Hippocampal formation (tissue), 2 donors: ENCODE measurements at places on chromosomes 6 and 20.

GRCh38 chr20:43963872-43964791 lies 49.5 kb downstream of the TOX2 start:
- no peak for DNase-seq

GRCh38 chr20:59406446-59406845 lies 106.0 kb downstream of the EDN3 start:
- no peak for DNase-seq

DNA sequence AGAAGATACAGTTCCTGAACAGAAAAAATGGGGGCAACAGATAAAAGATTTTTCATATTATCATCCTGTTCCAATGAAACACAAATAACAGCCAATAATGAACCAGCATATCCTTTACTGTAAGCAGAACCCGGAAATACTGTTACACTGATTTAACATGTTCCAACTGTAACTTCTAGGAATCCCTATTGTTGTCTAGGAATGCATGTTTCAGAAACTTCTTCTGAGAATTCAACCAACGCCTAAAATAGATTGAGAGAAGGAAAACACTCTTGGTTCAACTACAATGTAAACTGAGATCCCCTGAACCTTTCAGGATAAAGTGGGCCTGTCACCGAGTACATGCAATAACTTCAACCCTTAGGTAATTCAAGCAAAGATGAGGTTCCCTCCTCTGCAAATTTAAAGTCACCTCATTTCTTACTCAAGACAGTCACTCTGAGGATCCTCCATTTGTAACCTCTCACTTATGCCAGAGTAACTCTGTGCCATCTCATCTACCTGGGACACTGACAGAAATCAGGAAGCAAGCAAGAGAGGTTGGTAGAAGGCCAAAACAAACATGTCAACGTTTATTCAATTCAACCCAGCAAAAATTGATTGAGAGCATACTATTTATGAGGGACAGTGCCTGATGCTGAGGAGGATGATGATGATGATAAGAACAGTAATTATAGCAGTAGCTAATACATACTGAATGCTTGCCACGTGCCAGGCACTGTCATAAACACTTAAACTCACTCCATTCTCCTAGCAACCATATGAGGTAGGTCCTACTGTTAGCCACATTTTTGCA lies 14.1 kb downstream of the UBE3D start:
- DNase-seq = no peak

DNA sequence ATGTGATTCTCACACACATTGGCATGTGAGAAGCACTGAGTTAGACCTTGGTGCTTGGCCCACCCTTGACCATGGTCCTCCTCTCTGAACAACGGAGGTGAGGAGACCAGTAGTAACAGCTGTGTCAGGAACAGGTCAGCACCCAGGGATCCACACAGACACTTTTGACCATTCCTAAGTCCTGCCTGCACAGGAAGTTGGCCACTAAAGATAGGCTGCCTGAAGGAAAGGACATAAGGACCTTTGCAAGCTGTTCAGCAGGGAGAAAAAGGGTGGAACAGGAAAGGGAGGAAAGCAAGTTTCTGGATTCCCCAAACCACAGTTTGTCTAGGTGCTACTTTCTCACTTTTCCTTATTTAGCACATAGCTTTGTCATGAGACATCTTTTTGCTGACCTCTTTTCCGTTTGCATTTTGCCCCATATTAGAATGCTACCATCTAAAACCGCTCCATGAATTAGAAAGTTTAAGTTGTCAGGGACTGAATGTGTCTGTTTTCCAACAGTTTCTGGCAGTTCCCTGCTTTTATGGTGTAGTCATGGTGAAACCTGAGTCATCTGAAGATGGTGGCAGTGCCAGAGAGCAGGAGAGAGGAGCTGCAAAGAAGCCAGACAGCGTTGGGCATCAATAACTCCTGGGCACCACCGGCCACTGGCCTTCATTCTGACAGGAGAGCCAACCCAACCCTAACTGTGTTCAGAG lies 1.1 kb upstream of the CD109 start:
- no peak for DNase-seq

DNA sequence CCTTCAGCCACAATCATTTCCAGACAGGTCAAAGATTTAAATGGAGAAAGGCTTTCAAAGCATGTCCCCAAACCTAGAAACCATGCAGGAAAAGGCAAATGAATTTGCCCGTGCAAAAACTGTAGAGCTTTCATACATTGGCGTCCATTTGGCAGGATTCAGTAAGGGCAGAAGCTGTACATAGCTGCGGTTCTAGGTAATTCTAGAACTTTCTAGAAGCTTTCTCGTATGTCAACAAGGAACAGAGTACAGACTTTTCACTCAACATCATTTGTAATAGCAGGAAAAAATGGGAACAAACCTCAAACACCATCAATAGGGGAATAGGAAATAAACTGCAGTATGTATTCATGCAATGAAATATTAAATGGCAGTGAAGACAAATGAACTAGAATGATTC lies 11.1 kb upstream of the MAPK13 start:
- DNase-seq = no peak

- DNase-seq = no peak
Observed at GRCh38 chr6:170232186-170233002, 58.5 kb downstream of the DLL1 start.

DNA sequence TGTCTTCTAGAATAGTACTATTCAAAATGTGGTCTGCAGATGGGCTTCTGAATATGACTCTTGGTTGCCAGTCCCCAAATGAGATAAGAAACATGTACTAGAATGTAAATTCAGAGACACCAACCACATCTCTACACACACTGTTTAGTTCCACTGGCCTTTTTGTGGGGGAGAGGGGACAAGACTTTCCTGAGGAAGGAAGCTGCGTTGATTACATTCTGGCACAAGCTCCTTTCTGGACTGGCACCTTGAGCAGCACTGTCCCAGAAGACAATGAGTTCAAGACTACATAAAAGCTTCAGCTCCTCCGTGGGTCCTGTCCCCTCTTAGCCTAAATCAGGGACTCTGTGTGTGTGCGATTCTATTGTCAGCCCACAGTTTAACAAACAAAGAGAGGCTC lies 6.9 kb upstream of the IYD start:
- DNase-seq = no peak

DNA sequence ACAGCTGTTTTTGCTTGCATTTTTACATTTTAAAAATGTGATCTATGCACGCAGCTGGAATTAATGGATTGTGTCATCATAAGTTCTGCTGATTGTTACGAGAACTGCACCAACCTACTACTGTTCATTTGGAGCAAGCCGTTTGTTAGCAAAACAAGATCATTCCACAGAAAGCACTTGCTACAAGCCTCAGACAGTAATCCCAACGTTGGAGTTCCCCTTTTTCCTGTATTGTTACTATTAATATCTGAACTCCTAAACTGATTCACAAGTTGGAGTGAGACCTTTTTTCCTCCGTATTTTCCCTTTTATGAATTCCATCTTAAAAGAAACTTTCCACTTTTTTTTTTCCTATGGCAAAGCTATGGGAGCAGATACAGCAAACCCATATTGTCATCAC lies 3.5 kb downstream of the TENT5A start:
- no peak for DNase-seq
